ENCODE measurements at places on chromosomes 7 and 10.

DNA sequence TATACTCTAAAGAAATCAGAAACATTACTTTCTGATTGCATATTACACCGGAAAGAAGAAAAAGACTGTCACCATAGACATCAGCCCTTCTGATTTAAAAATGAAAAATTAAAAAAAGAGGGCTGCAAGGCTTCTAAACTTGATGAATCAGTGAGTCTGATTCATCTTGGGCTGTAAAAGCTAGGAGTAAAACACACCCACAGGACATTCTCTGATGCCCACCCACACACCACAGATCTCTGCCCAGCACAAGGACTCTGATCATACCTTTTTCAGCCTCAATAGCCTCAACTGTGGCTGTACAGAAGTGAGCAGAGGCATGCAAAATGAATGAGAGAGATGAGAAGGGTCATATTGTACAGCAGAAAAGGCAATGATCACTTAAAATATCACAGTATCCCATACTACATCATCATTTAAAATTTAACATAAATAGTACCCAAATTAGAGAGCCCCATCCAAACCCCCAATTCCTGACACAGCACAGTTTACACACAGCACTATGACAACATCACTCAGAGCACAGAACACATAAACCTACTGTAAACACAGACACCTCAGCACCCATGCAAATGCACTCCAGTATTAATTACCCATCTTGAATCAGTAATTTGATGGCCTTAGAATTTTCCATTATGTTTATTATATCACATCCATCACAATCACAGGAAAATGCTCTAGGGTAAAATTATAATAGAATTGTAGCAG lies 6.4 kb upstream of the MSS51 start:
- DNase-seq, result no peak

GRCh38 chr10:98943681-98944080 lies 292.0 kb downstream of the HPSE2 start:
- DNase-seq, result no peak

- no peak for DNase-seq
Observed at GRCh38 chr7:108570146-108570755, 577 bp downstream of the DNAJB9 start.

GRCh38 chr7:128172151-128172550 lies 68.9 kb upstream of the LEP start:
- no peak for DNase-seq

DNA sequence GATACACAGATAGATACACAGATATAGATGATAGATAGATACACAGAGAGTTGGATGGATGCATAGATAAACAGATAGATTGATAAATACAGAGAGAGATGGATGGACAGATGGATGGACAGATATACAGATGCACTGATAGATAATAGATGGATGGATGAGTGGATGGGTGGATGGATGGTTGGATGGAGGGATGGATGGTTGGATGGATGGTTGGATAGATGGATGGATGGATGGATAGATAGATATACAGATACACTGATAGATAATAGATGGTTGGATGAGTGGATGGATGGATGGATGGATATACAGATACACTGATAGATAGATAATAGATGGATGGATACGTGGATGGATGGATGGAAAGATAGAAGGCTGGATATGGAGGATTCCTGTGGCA lies 290.0 kb upstream of the SHH start:
- DNase-seq, result no peak

GRCh38 chr7:50393076-50393475 lies 57.1 kb downstream of the FIGNL1 start:
- no peak for DNase-seq

GRCh38 chr7:95209788-95210187 lies 114.5 kb downstream of the PON1 start:
- DNase-seq, result no peak

DNA sequence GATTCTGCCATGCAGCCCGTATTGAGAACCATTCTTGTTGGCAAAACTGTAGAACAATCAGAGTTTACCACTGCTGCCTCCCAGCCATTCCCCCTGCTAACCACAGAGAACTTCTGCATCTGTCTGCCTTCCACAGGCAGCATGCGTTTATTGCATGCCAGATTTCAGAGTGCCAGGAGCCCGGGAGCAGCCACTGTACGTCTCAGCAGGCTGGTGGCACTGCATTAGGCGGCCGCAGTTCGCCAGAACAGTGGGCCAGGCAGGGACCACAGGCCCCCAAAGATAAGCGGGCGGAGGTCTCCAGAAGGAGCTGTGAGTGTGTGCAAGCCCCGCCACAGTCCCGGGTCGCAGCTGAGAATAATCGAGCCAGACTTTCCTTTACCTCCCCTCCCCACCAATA lies 31.8 kb downstream of the ZNF467 start:
- DNase-seq, result no peak

DNA sequence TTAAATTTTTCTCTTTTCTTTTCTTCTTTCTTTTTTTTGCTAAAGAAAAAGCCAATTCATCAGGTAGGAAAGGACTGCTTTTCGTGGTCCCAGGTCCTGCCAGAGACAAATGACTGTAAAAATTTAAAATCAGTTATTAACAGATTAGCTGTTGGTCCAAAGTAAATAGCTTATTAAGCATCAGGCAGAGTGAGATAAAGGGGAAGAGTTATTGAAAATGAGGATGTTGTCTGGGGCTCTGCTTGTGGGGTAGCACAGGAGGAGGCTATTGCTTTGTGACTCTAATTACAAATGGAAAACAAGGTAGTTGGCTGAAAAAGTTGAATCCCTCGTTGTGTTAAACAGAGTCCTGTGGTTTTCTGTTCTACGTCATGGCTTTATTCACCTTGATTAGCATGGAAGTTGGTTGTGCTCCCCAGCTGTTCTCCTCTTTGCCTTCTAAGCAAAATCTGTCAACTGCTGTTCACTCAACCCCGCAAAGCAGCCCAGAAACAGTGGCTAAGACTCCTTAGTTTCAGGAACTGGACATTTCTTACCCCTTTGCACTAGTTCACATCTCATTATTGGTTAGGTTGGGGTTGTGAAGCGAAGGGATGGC lies 128.9 kb downstream of the SNX10 start:
- no peak for DNase-seq

- no peak for DNase-seq
Observed at GRCh38 chr7:69399401-69399800, 198.9 kb upstream of the AUTS2 start.

GRCh38 chr10:100022403-100022802 lies 12.7 kb upstream of the DNMBP start:
- no peak for DNase-seq

- no peak for DNase-seq
Observed at GRCh38 chr7:32314761-32315160, 175.4 kb downstream of the LSM5 start.

- no peak for DNase-seq
Observed at GRCh38 chr7:119256446-119257131, 1016.4 kb upstream of the KCND2 start.

DNA sequence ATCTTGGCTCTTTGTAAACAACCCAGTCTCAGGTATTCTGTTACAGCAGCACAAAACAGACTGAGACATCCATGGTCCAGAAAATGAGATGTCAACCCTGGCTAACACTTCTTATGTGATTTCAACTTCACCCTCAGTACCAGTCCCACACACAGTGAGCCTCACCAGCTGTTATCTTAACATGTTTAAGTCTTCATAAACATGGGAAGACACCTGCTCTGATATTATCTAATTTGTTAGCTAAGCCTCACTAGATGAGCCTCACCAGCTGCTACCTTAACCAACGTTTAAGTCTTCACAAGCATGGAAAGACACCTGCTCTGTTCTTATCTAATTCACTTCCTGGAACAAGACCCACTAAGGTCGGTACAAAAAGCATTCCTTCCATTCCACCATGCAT lies 130.8 kb downstream of the CALN1 start:
- DNase-seq, result no peak

DNA sequence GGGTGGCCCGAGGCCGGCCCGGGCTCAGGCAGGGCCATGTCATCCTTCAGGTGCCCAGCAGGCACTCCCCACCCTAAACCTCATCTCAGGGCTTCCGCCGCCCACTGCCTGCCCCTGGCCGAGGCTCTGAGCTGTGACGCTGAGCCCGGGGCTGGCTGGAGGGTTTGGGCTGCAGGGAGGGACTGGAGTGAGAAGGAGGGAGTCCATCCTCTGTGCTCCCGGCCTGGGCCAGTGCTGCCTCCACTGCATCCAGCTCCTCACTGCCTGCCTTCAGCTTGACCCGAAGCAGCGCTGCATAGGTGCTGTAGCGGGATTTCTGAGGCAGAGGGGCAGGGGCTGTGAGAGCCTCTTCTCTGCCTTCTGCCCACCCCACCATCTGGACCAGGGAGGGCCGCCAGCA lies 7.6 kb downstream of the NFKB2 start:
- no peak for DNase-seq

GRCh38 chr7:2975821-2976371 lies 67.8 kb downstream of the CARD11 start:
- no peak for DNase-seq

- no peak for DNase-seq
Observed at GRCh38 chr7:65239707-65240352, 133.8 kb upstream of the ZNF92 start.

- no peak for DNase-seq
Observed at GRCh38 chr10:124225029-124225466, 131.7 kb upstream of the CHST15 start.

DNA sequence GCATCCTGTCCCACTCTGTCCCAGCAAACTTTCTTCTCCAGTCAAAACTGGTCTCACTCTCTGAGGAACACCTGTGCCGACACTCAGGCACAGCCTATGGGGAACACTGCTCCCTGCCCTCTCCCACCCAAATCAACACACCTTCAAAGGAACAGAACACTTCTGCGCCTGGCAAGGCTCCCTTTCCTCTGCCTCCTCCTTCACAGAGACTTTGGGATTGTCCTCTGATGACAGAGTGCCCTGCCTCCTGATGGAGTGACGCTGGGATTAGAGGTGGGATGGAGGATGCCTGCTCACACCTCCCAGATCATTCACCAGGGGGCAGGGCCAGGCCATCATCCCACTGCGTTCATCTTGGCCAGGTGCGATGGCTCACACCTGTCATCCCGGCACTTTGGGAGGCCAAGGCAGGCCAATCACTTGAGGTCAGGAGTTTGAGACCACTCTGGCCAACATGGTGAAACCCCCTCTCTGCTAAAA lies 26.5 kb downstream of the KLF6 start:
- no peak for DNase-seq

DNA sequence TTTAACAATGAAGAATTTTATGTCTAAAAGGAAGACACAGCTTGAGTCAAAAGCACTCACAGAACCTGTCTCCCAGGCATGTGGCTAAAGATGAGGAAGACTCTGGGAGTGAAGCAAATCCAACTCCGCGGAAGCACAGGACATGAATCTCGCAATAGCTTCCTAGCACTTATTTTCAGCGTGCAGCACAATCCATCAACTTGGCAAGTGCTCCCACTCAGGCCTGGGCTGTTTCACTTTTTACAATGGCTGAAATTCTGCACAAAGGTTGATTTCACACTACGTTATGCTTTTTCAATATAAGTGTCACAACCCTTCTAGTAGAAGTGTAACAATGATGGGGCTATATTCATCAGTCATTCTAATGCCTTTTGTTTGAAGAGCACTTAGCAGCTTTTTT lies 180.2 kb downstream of the XPNPEP1 start:
- no peak for DNase-seq

Data from glomerular endothelial cell (primary cell).